ENCODE measurements at places on chromosomes 11 and 22.
A peak's percentile ranks its signal among the peaks of the same experiment; 100 is the strongest.

DNA sequence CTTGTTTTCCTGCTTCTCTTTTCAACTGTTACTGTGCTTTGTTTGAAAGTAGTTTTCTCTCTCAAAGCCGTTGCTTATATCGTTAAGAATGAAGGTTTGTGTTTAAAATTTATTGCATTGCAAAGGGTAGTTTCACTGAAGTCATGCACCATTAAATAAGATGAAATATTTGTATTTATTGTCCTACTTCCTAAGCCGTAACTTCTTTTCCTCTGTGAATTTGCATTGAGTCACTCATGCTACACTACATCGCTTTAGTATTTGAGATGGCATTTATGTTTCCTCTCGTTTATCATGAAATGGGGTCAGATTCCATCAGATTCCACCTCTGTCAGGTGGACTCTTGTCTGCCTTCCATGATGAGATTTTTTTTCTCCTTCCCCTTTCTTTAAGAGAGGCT is 65.8 kb upstream of the RASSF10 start:
- H3K27ac ChIP-seq = no peak overlapping the region
- no peaks in the 10 kb centered on the region for H3K36me3 ChIP-seq
- no peaks in the 10 kb centered on the region for H3K27me3 ChIP-seq
- H3K4me3 ChIP-seq = no peak overlapping the region

- no peak overlapping the region for H3K4me3 ChIP-seq
- no peaks in the 10 kb centered on the region for H3K27me3 ChIP-seq
- peak; percentile 89 for DNase-seq
These were observed 20.2 kb upstream of the TREH start for GRCh38 chr11:118699506-118700220.

DNA sequence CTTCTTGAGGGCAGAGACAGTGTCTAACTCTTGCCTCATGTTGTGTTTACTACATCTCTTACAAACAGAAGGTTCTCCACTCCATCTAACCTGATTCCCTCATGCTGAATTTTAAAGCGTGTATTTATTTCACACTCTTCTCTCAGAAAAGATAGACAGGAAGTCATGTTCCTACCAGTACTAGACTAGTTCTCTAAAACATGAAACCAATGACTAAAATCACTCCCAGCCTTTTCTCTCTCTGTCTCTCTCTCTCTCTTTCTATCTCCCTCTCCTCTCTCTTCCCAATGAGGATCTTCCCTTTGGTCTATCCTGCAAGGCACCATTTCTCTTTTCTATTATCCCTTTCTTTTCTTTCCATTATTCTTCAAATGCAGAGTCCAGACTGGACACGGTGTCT is 391.9 kb upstream of the CADM1 start:
- no peak for DNase-seq
- no peak overlapping the region for H3K4me3 ChIP-seq
- H3K27ac ChIP-seq = no peak overlapping the region
- no peaks in the 10 kb centered on the region for H3K27me3 ChIP-seq
- no peaks in the 10 kb centered on the region for H3K36me3 ChIP-seq

DNA sequence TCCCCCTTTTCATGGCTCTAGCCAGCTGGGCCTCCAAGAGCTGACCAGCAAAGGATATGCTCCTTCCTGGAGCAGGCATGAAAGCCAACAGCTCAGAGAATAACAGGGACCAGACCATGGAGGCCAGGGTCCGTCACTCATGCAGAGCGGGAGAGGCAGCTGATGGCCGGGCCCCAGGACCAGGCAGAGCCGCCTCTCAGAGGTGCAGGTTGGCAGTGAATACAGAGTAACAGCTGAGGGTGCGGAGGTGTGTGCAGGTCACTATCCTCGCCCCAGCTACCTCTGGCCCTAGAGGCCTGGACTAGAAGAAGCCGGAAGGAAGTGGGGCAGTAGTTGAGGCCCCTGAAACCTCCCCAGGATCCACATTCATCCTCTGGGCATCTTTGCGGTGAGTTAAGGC is 1377.3 kb downstream of the TBC1D22A start:
- no peaks in the 10 kb centered on the region for H3K27me3 ChIP-seq
- no peak overlapping the region for H3K27ac ChIP-seq
- no peaks in the 10 kb centered on the region for H3K36me3 ChIP-seq
- no peak overlapping the region for H3K4me3 ChIP-seq

- no peaks in the 10 kb centered on the region for H3K36me3 ChIP-seq
- H3K4me3 ChIP-seq = no peak overlapping the region
- no peak for DNase-seq
- H3K27ac ChIP-seq = no peak overlapping the region
- no peaks in the 10 kb centered on the region for H3K27me3 ChIP-seq
These were observed 19.5 kb upstream of the ALKBH3 start for GRCh38 chr11:43861141-43861540.
